NCI-H2171 (cell line): ENCODE measurements at places on chromosomes 12 and 14.

DNA sequence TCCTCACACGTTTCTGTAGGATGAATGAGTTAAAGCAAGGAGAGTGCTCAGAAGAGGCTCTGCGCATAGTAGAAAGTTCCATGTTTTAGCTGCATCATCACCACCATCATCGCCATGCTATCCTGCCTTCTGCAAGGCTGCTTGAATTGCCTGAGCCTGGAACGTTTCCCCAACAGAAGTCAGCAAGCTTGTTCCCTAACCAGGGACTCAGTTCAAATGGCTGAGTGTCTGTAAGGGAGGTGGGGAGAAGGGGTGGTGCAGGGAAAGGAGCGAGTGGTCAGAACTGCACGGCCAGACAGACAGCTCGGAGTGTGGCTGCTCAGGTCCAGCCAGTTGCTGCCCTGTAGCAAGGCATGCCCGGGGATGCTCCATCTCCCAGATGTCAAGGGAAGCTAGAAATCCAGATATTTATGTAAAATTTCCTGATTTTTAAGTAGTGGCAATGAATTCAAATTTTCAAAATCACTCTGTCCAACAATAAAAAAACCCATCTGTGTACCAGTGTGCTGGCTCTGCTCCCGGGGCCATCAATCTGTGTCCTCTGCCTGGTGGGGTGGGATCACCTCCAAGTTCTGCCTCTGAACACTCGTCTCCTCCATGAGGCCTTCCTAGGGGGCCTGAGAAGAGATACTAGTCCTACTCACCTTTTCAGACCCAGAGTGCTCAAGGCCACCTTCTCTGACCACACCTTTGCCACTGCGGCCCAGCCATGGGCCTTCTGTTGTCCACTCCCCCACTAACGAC lies 162.7 kb downstream of the FOXN3 start:
- DNase-seq = no peak

DNA sequence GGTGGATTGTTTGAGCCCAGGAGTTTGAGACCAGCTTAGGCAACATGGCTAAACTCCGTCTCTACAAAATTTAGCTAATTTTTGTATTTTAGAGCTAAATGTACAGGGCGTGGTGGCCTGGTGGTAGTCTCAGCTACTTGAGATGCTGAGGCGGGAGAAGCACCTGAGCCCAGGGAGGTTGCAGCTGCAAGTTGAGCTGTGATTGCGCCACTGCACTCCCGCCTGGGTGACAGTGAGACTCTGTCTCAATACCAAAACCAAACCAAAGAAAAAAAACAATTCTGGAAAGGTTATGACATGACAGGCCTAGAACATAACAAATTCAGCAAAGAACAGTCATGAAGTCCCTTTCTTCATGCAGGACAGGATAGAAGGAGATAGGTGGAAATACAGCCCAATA lies 25.7 kb downstream of the WDR89 start:
- no peak for DNase-seq

DNA sequence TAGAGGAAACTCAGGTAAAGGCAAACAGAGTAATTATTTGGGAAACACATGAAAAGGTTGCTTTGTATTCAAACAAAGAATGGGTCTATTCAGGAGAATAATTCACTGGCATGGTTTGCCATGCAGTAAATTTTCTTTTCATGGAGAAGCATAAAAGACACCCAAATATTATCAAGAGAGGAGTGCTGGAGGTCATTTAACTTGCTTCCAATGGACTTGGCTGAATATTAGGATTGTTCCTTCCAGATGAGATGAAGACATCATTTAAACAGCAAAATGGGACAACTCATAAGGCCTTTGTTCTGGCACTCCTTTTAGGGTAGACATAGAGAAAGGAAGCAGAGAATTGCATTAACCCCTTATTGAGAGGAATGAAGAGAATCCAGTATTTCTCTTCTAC lies 38.7 kb downstream of the WIF1 start:
- no peak for DNase-seq

DNA sequence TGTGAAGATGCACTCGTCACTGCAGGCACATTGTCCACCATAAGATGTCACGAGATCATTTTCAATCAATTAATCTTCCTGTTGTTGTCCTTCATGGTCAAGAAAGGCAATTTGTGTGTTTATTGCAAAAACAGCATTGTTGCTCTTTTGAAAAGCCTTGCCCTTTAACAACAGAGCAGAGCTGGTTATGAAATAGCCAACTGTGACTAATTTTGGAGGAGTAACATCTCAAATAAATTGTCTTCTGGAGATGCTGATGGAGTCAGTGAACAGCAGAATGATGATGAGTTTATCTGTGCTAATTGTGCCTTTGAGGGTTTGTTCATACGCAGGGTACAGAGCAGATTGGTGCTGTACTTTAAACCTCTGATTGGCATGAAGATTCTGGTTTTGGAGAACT lies 88.3 kb upstream of the E2F7 start:
- no peak for DNase-seq
